ENCODE measurements at places on chromosomes 1 and 21.

GRCh38 chr1:231334079-231334666 lies 3.5 kb downstream of the EXOC8 start:
- no peak for DNase-seq

DNA sequence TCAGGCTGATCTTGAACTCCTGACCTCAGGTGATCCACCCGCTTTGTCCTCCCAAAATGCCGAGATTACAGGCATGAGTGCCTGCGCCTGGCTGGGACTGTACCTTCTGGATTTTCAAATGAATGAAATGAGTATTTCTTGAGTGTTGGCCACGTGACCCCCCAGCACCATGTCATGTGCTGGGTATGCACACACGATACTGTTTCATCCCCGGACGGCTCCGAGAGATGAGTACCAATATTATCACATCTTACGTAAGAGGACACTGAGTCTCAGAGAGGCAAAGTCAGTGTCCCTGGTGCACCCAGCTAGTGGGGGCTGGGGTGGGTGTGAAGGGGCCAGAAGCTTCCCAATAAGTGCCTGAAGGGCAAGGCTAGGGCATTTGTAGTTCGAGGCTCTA lies 780 bp upstream of the CROCC start:
- no peak for DNase-seq

GRCh38 chr1:1120096-1120495 lies 4.2 kb upstream of the C1orf159 start:
- peak; percentile 17 for DNase-seq

GRCh38 chr1:208357644-208358507 lies 113.7 kb upstream of the PLXNA2 start:
- no peak for DNase-seq

GRCh38 chr1:221164951-221165838 lies 286.0 kb downstream of the HLX start:
- DNase-seq = no peak

DNA sequence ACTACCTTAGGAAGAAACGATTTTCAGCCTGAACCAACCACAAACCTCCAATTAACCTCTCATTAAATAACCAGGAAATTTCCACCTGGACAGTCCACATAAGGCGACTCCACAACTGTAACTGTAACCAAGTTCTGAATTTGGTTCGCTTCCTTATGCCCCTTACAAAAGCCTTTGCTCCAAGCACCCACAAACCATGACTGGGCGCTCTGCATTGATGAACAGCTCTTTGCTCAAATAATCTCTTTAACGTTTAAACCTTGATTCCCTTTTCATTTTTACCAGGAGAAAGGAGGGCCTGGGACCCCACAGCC lies 38.2 kb upstream of the ZNF124 start:
- DNase-seq = no peak

GRCh38 chr1:184854496-184855140 lies 100.0 kb upstream of the EDEM3 start:
- no peak for DNase-seq

DNA sequence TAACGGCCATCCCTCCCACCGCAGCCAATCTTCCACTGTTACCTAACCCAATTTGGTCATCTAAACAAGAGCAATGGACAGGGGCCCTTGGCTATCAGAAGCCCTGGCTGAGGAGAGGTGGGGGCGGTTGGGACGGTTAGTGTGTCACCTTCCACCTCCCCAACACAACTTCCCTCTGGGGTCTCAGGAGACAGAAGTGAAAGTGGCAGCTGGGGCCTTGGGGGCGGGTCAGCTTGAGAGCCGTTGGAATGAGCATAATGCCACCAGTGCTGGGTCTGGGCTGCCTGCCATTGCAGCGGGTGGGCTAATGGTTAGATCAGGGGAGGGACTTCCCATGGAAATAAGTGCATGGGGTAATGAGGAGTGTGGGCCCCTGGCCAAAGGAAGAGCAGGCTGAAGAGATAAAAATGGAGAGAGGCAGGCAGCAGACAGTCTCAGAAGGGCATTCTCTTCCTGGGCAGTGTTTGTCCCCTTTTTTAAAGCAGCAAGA lies 7.9 kb downstream of the MEF2D start:
- peak; percentile 72 for DNase-seq

DNA sequence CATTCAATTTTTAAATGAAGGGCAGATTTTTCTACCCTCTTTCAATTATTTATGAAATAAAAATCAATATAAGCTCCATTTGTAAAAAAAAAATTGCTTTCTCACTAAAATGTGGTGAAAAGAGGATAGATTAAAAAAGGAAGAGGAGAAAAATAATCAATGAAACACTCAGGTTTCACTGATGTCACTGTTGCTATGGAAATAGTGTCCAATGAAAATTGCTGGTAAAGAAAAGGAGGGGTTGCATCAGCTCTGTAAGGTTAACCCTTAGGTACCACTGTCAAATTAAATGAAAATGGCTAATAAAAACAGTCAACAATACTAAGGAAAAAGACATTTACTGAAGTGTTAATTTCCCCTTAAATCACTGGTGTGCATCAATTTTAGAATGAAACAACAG lies 91.6 kb upstream of the TTC39A start:
- no peak for DNase-seq

- no peak for DNase-seq
Observed at GRCh38 chr1:115299266-115299665, 38.8 kb downstream of the NGF start.

DNA sequence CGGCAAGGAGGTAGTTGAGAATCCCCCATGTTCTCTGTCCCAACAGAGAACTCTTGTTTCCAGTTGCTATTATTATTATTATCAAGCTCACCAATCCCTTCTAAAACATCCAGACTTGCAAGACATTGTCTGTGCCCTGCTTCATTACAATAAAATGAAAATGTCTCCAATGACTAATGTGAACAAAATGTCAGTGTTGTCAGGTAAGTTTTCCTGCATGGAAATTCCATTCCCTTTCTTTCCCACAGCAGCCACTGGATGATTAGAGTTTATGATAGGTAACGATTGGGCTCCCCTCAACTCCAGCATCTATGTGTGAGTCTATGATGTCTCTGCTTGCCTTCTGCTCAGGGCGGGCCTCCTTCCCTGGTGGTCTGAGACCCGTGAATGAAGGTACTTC lies 8.9 kb upstream of the DYRK1A start:
- no peak for DNase-seq

- DNase-seq = peak; percentile 67
Observed at GRCh38 chr1:212700892-212701819, 1.5 kb upstream of the BATF3 start.

DNA sequence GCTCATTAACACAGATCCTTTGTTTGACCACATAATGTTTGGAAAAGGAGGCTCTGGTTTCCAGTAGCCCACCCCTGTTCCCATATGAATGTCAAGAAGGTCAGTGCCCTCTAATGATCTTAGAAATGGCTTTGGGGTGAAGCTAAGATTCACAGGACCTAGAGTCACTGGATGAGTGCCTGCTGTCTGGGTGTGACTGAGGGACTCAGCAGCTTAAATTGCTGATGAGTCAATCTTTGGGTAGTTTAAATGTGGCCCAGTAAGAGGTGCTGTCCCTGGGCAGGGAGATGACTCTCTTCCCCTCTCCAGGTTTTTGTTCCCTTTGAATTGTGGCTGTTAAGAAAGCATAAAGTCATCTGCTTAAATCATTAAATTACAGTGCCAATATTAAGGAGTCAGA lies 50.6 kb downstream of the L1TD1 start:
- DNase-seq = no peak

- DNase-seq = peak; percentile 80
Observed at GRCh38 chr1:226608699-226609505, 60.3 kb downstream of the STUM start.

GRCh38 chr1:226411619-226412018 lies 3.7 kb upstream of the PARP1 start:
- DNase-seq = no peak

- no peak for DNase-seq
Observed at GRCh38 chr21:36097427-36098181, 27.8 kb downstream of the CBR1 start.

DNA sequence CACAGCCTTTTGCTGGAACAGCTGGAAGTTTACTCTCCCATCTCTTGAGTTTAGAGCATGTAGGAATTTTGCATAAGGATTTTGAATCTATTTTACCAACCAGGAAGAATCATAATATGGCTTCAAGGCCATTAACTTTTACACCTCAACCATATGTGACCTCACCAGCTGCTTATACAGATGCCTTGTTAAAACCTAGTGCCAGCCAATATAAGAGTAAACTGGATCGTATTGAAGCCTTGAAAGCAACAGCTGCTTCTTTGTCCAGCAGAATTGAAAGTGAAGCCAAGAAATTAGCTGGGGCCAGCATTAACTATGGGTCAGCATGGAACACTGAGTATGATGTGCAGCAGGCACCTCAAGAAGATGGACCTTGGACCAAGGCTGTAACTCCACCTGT lies 65.4 kb downstream of the CEP350 start:
- DNase-seq = no peak

DNA sequence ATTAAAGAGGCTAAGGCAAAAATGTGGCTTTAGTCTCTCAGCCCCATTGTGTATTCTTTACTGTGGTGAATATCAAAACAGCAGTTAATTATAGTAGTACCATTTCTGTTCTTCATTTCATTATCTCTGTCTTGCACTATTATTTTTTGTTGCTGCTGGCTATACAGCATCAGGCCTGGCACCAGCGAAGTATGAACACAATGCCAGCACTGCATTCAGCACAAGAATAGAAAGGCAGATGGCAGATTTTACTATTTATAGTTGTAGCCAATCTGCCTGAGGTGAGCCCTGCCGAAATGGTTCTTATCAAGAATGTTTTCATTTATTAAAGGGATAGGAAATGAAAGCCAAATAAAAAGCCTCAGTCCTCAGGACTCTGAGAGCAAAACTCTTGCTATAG lies 72.1 kb downstream of the GPR52 start:
- DNase-seq = peak; percentile 53

GRCh38 chr1:237851210-237851845 lies 39.4 kb downstream of the ZP4 start:
- DNase-seq = peak; percentile 52

GRCh38 chr1:16131636-16132324 lies 24.1 kb downstream of the EPHA2 start:
- DNase-seq = no peak

DNA sequence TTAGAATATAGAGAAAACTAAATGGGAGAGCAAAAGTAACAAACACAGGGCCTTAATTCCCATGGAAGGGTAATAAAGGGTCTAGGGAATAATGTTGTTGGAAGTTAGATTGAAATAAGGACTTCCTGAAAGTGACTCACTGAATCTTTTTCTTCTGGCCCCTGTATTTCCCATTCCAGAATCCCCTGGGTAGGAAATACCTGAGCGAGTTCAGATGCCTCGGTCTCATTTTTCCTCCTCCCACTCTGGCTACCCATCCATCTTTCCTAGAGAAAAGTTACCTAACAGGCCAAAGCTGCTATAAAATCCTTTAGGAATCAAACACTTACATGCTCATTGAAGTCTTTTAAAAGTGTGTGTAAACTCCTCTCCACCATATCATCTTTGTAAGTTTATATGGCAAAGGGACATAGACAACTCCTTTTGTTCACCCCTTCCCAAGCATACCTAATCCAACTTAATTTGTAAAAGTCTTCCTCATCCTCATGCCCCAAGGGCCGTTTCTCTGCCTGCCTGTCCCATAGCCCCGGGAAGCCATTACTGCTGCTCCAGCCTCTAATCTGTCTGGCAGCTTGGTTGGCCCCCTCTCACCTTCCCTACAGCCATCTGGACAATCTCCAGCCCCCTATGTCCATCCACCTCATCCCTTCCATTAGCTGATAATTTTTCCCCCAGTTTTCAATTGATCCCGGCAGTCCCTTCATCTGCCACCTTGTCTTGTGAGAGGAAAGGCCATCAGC lies 3.3 kb upstream of the MEF2D start:
- DNase-seq = no peak

DNA sequence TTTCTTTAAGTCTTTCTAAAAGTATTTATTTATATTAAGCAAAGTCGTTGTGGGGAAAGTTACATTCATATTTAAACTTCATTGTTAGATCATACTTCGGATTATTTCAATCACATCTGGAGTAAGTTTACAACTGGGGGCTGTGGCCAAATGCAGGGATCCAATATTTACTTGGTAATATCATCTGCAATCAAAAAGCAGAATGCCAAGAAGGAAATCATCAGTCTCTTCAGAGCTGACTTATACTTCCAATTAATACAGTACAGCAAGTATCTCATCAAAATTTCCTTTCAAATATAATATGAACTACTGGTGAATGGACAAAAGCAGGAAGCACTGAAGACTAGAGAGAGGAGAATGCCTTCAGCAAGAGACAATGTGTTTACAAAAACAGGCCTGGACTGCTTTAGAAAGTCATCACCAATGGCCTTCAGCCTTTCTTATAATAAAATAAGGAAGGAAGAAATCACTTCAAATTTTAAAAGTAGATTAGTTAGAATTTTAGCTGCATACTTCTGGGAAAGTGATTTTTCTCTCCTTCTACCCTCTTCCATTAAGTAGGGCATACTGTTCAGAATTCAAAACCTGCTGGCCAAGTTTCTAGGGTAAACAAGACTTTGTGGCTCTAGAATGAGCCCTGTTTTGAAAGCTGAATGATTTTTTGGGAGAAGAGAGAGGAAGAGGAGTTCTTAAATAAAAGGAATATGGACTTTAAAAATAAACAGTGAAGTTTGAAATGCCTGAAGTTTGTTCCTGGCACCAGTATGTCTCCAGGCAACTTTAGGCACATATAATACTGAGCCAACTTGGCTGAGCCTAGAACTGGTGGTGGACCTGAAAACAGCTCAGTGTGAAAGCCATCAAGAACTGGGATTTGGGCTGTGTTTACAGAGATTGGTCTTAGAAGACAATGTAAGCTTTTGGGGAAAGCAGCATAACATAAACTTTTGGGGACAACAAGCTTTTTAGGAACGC lies 22.2 kb upstream of the MYOC start:
- DNase-seq = no peak

DNA sequence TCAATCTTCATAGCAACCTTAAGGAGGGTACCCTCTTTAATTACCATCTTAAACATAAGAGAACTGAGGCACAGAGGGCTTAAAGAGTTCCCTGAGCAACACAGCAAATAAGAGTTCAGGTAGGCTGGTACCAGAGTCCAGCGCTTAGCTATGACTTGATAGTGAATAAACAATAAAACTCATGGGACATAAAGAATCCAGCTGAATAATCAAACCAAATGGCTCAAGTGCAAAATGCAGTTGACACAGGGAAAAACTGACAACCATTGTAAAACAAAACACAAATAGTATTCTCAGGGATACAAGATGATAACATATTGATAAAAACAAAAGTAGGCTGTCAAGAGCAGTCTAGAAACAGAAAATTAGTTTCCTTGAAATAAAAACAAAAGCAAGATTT lies 176.9 kb upstream of the HMGB4 start:
- DNase-seq = no peak

GRCh38 chr1:45430490-45430889 lies 60.5 kb downstream of the TESK2 start:
- DNase-seq = no peak

- no peak for DNase-seq
Observed at GRCh38 chr21:28719723-28720122, 273.0 kb downstream of the LTN1 start.

DNA sequence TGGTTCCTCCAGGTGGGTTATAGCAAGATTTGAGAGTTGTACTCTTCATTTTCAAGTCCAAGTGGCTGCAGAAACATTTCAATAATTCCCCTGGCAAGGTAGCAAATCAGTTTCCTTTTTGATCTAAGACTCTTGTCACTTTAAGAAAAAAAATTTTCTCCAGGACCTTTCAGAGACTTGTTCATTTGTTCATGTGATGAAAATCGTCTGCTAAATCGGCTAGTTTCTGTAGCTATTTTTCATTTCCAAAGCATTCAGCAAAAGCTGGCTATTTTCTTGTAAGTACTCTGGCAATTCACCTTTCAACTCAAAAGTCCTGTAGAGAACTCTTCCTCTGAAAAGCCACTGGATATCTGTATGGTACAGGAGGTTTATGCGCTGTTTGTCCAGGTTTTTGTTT lies 93.5 kb downstream of the LTN1 start:
- no peak for DNase-seq

GRCh38 chr1:242412921-242413320 lies 111.6 kb downstream of the PLD5 start:
- DNase-seq = no peak
